Thymus (tissue), 14 donors: ENCODE measurements at places on chromosomes 2 and 18.

DNA sequence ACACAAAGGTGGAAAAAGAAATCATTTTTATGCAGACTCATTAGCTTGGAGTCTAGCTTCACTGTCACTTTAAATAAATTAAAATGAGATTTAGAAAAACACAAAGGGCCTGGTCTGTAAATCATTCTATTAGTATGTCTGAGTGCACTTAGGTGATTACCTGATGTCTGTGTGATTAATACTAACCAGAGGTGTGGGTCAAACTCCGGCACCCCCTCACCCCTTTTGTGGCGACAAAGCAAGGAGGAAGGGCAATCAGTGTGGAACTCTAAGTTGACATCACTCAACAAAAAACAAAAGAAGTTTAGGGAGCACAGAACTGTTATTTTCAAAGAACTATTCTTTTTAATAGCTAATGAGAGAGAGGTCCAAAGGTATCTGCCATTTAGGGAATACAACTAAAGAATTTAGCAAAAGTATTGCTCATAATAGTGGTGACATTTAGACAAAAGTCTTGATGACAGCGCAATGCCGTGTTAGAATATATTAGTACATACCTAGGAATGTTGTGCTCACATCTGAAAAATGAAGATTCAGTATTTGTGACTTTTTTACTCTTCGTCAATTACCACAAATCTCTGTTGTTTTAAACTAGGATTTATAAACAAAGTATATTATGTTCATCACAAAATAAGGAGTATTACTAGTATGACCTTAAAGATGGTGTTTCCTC lies 66.3 kb downstream of the ZEB2 start:
- no peak for DNase-seq

- no peak for DNase-seq
Measured at GRCh38 chr2:42924418-42924886, 132.1 kb upstream of the HAAO start.

- no peak for DNase-seq
Measured at GRCh38 chr18:50749421-50749820, 70.4 kb downstream of the MRO start.

DNA sequence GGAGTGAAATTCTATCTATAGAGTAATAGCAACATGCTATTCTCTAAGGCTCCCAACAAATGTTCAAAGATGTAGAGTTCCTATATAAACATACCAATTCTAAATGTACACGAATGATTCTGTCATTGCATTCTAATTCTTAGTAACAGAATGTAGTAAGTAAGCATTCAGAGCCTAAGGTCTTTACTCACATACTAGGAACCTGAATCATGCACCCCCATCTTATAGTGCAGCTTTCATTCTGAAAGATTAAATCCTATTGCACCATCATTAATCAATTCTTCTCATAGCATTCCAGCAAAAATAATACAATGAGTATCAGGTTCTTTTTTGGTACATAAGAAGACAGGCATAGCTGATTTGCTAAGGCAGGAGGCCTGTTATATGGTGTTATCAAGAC lies 230.0 kb downstream of the NCKAP5 start:
- no peak for DNase-seq

DNA sequence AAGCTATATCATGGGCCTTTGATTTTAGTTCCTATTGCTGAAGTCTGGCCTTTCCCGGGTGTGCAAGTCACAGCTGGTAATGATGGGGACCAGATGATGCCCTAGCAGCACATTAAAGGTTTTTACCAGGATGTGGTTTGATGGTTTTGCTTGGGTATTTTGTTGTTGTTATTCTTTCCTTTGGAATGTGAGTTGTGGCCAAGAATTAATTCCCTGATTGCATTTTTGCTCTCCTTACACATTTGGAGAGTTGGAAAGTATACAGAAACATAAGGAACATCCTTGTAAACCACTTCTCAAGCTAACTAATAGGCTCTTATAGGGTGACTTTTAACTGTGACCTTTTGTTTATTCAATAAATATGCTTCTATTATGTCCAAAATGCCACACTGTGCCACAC lies 154.1 kb upstream of the MMADHC start:
- no peak for DNase-seq

GRCh38 chr2:228038967-228039366 lies 142.5 kb downstream of the SPHKAP start:
- no peak for DNase-seq

DNA sequence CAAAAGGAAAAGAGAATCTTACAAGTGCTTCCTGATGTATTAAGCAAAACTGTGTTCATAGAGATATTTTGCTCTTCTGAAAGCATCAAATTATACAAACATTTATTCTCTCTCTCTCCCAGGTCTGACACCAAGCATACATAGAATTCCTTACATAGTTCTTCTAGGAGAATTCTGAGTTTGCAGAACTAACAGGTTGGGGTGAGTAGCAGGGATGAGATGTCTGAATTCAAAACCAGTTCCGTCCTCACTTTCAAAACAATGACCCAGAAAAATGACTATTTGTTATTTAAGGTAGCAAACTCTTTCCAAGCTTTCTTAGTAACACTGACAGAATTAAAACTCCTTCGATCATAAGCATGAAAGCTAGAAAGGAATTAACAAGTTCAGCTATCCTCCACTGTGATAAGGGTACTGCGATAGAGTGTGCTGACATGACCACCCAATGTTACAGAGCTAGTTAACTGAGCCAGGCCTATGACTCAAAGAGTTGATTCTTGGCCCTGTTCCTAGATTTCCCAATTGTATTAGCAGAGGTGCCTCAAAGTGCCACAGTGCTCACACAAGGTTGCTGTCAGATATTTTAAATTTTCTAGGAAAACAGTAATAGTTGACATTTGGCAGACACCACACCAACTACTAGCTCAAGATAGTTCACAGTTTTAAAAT lies 85.8 kb upstream of the SETBP1 start:
- no peak for DNase-seq

DNA sequence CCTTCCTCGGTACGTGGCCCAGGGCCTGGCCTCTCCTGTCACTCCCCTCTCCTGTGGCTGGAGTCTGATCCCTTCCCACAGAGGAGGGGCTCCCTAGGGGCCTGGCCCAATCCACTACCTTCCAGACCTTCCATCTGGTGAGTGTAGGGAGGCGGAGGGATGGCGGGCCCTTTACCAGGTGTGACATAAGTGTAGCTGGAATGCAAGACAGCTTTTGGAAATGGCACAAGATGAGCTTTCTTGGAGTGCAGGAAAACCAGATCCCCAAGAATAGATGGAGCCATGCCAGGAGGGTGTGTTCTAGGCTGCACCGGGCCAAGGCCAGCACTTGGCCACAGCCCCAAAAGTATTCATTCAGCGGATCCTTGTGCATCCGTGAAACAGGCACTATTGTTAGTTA lies 30.1 kb downstream of the IGFBP5 start:
- no peak for DNase-seq

DNA sequence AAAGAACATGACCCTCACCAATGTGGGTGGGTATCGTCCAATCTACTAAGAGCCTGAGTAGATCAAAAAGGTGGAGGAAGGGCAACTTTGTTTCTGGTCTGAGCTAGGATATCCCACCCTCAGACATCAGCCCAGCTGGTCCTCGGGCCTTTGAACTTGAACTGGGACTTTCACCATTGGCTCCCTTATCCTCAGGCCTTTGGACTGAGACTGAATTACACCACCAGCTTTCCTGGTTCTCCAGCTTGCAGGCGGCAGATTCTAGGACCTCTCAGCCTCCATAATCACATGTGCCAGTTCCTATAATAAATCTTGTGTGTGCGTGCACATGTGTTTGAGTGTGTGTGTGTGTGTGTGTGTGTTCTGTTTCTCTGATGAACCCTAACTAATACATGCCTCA lies 10.6 kb downstream of the MGAT4A start:
- DNase-seq = no peak

DNA sequence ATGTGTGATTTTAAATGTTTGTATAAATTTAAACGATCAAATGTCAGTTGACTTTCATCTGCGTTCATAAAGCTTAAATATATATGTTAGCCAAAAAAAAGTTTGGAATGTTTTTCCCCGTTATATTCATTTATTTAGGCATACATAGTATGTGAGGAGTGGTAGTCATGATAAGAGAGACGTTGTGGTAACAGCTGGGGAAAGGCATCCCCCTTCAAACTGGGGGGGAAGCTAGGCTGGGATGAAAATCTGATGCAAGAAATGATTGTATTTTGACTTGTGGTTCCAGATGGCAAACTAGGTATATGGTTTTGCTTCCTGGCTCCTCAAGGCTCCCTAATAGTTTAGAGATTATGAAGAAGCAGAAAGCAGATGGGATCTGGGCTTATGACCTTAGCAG lies 30.1 kb downstream of the ITGA6 start:
- no peak for DNase-seq

GRCh38 chr2:209823484-209823883 lies 51.9 kb downstream of the UNC80 start:
- no peak for DNase-seq

- DNase-seq = no peak
Measured at GRCh38 chr2:224195925-224196571, 157.0 kb upstream of the SERPINE2 start.

DNA sequence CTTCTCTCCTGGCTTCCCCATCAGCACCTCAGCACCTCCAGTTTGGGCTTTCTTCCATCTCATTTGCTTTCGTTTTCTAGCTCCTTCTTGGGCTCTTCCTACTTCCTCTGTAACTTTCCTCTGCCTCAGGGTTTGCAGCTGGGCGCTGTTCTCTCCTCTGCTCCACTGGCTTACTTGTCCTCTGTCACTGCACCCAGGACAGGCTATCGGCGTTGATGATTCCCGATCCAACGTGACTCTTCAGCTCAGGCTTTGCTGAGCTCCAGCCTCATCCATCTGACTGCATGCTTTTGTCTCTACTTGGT lies 362.4 kb downstream of the CYRIA start:
- no peak for DNase-seq

DNA sequence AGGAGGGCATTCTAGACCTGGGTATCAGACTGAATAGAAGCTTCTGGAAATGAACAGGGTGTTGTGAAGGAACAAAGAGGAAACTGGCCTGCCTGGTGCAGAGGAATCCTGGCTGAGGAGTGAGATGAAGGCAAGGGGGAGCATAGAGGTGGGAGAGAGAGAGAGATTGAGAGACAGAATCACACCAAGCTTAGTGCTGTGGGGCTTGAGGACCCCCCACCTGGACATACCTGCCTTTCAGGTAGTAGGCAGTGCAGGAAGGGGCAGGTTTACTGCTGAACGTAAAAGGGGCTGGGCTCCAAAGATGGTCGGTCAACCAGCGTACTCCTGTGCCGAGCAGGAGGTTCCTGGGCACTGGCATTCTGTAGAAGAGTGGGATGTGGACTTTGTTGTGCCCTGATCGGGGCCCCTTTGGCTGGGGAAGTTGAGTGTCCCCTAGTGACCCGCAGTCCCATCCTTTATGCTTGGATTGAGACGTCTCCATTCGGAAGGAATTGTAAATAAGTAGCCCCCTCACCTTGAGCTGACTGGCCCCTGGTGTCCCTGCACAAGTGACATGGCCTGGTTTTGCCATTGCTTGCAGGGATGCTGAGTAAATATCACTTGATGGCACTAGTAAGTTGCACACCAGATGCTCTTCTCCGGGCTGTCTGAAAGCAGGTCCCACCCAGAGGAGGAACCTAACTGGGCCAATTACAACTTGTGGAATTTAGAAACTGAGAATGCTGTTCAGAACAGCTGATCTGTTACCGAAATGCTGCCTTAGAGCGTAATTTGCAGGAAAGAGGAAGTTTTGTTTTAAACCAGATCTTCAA lies 1.4 kb downstream of the UBE2F start:
- peak; percentile 48 for DNase-seq

- DNase-seq = no peak
Measured at GRCh38 chr2:149221898-149222297, 108.5 kb upstream of the LYPD6 start.

DNA sequence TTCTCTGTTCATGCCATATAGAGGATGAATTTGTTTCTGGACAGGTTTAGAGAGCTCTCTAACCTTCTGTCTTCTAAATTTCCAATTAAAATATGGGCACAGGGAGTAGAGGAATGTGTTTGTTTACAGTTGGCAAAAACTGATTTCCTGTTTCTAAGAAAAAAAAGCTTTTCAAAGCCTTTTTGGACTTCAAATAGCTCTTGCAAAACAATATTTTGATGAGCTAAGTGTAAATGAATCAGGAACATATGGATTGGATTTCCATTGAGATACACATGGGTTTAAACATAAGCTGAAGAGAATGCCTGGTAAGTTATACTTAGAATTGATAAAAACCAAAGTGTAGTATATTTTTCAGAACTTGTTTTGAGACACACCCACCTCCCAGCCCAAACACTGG lies 677.5 kb downstream of the NYAP2 start:
- no peak for DNase-seq
